ENCODE measurements at places on chromosomes 2 and 18. TPM values are rescaled to one million over a fixed set of nuclear protein-coding genes. Genes with fewer than 3 reads are reported as not detected.

The ITGAV gene
- total RNA-seq, result 60.7 TPM

The CGREF1 gene
- total RNA-seq, result 22.1 TPM

The KCNG2 gene
- total RNA-seq, result 2.1 TPM

The CFAP65 gene
- total RNA-seq, result 1.00 TPM

The THSD7B gene
- 47.1 TPM for total RNA-seq

The ADD2 gene
- 119 TPM for total RNA-seq

The LAMA1 gene
- 46.9 TPM for total RNA-seq

The DPP4 gene
- total RNA-seq, result 1.2 TPM

The NYAP2 gene
- 21.1 TPM for total RNA-seq

The MREG gene
- total RNA-seq, result 8.8 TPM

The PLEKHH2 gene
- 12.2 TPM for total RNA-seq

All from cerebellum (tissue), 4 donors.